ENCODE measurements at places on chromosomes 2 and 18.
A peak's percentile ranks its signal among the peaks of the same experiment; 100 is the strongest.

DNA sequence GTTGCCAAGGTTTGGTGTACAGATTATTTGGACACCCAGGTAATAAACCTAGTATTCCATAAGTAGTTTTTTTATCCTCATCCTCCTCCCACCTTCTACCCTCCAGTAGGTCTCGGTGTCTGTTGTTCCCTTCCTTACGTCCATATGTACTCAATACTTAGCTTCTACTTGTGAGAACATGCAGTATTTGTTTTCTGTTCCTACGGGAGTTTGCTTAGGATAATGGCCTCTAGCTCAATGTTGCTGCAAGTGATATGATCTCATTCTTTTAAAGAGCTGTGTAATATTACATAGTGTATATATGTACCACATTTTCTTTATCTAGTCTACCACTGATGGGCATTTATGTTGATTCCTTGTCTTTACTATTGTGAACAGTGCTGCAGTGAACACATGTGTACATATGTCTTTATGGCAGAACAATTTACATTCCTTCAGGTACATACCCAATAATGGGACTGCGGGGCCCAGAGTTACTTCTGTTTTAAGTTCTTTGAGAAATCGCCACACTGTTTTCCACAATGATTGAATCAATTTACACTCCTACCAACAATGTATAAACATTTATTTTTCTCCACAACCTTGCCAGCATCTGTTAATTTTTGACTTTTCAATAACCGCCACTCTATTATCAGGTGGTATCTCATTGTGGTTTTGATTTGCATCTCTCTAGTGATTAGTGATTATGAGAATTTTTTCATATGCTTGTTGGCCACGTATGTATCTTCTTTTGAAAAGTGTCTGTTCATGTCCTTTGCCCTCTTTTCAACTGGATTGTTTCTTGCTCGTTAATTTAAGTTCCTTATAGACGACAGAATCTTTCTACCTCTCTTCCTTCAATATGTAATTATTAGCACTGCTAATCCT is 88.0 kb downstream of the MEMO1 start:
- no peak for DNase-seq

- DNase-seq = no peak
Observed at GRCh38 chr18:36629138-36629530, 199.7 kb downstream of the TPGS2 start.

GRCh38 chr2:237542001-237542704 is 24.2 kb upstream of the PRLH start:
- no peak for DNase-seq

DNA sequence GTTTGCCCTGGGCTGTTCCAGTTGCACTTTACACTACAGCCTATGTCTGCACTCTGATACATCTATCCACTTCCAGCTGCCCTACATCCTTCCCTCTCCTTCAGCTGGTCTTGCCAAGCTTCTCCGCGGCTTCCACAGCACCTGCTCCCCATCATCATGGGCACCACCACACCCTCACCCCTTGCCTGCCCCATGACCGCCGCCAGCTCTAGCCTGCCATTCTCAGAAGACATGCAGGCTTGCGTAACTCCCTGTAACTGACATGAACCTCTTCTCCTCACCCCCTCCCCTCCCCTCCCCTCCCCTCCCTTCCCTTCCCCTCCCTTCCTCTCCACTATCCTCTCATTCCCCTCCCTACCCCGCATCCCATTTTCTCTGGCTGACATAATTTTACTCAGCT is 46.0 kb downstream of the PAX8 start:
- no peak for DNase-seq

- peak; percentile 80 for DNase-seq
Observed at GRCh38 chr2:65064728-65065552, 8.7 kb downstream of the CEP68 start.

- no peak for DNase-seq
Observed at GRCh38 chr18:7886436-7886835, 319.3 kb downstream of the PTPRM start.
